ENCODE measurements at places on chromosomes 5 and 9. TPM values are rescaled to one million over a fixed set of nuclear protein-coding genes. Genes with fewer than 3 reads are reported as not detected.

Gene TAS2R1
- total RNA-seq, result not detected

Gene GTF2H2
- 41.8 TPM for total RNA-seq

Gene SPAG8
- total RNA-seq, result 0.80 TPM

Gene LECT2
- not detected for total RNA-seq

Gene G3BP1
- 408 TPM for total RNA-seq

Gene SLC2A6
- 60.1 TPM for total RNA-seq

Gene RANBP3L
- under 0.01 TPM for total RNA-seq

Gene KIF12
- 40.1 TPM for total RNA-seq

Gene TAF1L
- under 0.01 TPM for total RNA-seq

Gene GARIN3
- total RNA-seq, result not detected

Gene POLR3G
- total RNA-seq, result 10.8 TPM

Gene DMRT3
- total RNA-seq, result not detected

- peak; percentile 85 for DNase-seq
These were observed 41.9 kb downstream of the TNFAIP8 start for GRCh38 chr5:119397518-119398380.

- DNase-seq, result no peak
These were observed 795 bp downstream of the DAB2IP start for GRCh38 chr9:121652021-121652837.

DNA sequence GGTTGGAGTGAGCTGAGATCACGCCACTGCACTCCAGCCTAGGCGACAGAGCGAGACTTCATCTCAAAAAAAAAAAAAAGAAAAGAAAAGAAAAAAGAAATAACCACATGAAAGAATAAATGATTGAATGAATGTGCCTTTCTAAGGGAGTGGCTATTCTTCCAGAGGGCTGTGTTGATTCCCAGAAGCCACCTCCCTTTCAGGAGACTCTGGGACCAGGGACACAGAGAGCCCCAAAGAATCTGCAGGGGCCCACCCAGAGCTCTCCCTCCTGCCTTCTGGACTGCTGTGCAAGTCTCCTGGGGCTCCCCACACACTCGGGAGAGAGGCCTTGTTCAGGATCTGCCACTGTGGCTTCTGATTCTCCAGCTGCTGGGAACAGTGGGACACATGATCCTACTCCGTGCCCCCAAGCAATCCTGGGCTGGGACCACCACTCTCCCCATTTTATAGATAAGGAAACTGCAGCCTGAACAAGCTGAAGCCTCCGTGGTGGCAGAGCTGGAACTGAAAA is 23.6 kb downstream of the CAMK2A start:
- no peak for DNase-seq

GRCh38 chr9:89153232-89154017 is 25.2 kb downstream of the SHC3 start:
- DNase-seq, result peak; percentile 87

- DNase-seq, result peak; percentile 54
These were observed 25.3 kb upstream of the CXCL14 start for GRCh38 chr5:135604056-135604455.

DNA sequence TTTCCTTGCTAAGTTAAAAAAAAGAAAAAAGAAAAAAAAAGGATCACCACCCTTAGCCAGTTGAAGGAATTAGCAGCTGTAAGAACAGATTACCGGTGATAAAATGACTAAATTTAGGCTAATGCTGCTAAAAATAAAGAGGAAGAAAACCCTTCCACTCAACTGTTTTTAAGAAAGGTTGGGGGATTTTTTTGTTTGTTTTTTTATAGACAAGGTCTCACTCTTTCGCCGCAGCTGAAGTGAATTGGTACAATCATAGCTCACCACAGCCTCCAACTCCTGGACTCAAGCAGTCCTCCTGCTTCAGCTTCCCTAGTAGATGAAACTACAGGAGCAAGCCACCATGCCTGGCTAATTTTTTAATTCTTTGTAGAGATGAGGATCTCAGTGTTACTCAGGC is 101.7 kb downstream of the SNCAIP start:
- DNase-seq, result no peak

- no peak for DNase-seq
These were observed 8.8 kb upstream of the SNX2 start for GRCh38 chr5:122766130-122766529.

DNA sequence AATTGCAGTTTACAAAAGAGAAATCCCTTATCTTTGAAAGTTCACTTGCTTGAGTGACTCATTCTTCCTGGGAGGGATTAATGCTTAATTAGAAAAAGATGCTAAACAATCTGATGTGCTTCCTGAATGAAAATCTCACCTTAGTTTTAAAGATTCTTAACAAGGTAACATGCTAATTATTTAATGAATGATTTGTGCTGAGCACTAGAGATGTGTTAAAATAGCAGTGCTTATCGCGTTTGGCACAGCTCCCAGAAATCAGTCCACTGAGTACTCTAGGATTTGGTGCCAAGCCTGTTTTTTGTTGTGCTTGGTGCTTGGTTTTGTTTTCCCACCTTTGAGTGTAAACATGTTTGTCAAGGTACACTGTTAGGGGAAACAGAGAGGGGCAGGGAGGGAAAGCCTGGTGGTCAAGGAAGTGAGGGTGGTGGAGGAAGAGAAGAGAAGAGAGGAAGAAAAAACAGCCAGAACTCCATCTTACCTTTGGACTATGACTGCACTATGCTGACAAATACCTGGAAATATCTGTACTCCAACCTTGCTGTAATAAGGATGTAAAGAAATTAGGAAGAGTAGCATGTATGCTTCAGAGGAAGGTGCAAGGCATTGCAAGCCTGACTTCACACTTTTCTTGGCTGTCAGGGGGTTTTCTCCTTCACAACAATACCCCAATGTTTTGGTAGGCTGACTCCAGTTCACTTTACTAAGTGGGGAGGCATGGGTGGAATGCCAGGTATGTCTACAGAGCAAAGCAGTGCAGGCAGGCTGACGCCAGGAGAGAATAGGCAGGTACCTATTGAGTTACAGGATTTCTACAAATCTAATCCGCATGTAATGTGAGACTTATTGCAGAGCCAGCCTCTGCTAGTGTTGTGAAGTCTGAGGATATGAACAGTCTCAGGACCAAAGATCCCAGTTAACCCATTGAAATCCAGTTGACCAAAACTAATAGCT is 157.2 kb upstream of the ISL1 start:
- DNase-seq, result peak; percentile 29

- DNase-seq, result peak; percentile 47
These were observed 112.5 kb downstream of the HAPLN1 start for GRCh38 chr5:83608122-83608521.

GRCh38 chr5:156515121-156515520 is 188.2 kb downstream of the SGCD start:
- DNase-seq, result no peak

DNA sequence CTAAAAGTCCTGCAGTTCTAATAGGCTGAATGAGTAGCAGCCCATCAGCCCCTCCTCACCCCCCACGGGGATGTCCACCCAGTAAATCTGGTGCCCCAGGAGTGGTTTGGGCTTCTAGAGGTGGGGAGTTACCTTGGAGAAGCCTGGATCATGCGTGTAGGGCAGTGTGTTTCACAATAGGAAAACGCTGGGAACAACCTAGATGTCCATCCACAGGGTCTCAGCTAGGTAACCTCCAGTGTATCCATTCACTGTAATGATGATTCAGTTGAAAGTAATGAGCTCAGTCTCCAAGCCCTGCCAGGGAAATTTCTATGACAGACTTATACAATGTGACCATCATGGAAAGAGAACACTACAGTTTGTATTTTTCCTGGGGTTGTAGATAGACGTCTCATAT is 51.8 kb downstream of the NDST1 start:
- DNase-seq, result peak; percentile 68

GRCh38 chr9:72460342-72461312 is 60.8 kb upstream of the TMC1 start:
- peak; percentile 86 for DNase-seq

DNA sequence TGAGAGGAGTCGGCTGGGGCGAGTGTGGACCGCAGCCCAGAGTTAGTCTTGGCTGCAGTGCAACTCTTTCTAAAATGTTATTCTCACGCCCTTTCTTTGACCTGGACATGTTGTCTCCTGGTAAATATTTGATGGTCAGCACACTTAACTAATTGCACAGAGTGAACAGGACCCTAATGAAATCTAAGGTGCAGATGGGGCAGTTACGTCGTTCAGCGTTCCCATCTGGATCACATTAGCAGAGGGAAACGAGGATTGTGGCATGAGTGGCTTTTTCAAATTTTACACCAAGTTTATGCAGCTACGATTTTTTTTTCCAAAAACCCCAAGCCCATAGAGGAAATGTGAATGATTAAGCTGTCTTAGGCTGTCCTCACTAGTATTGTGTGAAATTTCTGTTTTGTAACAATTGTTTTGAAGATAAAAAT is 483 bp downstream of the C9orf85 start:
- no peak for DNase-seq

GRCh38 chr5:21709770-21710169 is 1143.4 kb downstream of the CDH12 start:
- DNase-seq, result no peak

DNA sequence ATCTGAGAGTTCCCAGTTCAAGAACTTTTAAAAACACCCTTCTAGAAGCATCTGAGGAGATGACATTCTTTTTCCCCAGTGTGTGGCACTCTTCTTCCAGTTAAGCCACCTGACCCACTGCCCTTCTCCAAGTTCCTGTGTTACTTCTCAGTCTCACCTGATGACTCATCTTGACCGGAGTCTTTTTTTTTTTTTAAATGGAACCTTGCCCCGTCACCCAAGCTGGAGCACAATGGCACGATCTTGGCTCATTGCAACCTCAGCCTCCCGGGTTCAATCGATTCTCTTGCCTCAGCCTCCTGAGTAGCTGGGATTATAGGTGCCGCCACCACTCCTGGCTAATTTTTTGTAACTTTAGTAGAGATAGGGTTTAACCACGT is 224.1 kb upstream of the DAB2 start:
- DNase-seq, result peak; percentile 91

DNA sequence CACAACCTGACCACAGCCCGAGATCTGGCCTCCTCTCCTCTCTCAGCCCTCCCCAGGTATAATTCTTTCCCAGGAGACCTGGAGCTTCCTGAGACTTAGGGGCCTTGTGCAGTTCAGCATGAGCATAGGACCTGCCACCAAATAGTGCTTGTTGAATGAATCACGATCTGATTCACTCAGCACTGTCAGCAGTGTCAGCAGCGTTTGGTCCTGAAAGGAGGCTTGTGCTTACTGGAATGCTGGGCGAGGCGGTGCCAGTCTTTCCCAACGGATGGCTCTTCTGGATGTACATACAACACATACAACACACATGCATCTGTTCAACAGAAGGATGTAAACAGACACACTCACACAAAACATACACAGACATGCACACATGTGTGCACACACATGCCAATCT is 173.3 kb downstream of the COL23A1 start:
- DNase-seq, result peak; percentile 47

DNA sequence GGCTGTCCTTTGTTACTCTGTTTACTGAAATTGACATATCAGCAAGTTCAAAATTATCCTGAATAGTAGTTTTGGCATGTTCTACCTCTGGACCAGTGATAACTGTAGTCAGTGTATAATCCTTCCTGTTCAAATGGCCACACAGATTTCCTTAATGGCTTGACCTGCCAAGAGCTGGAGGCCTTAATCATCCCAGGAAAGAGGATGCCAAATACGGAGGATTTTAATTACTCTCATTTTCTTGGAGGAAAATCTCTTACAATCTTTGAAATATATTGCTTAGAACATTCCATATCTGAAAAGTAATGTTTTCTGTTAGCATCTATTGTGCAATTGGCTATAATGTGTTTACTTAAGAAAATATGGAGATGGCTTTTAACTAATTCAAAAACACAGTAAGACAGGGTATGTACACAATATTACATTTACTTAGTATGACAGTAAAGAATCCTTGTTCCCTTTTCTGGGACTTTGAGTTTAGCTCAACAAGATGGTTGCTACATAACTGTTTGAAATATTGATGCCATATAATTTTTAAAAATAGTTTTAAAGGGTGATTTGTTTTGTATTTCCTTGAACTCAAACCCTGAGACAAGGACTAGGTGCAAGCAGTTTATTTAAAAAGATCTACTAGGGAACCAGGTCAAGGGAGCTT is 68.9 kb upstream of the SELENOP start:
- DNase-seq, result no peak

DNA sequence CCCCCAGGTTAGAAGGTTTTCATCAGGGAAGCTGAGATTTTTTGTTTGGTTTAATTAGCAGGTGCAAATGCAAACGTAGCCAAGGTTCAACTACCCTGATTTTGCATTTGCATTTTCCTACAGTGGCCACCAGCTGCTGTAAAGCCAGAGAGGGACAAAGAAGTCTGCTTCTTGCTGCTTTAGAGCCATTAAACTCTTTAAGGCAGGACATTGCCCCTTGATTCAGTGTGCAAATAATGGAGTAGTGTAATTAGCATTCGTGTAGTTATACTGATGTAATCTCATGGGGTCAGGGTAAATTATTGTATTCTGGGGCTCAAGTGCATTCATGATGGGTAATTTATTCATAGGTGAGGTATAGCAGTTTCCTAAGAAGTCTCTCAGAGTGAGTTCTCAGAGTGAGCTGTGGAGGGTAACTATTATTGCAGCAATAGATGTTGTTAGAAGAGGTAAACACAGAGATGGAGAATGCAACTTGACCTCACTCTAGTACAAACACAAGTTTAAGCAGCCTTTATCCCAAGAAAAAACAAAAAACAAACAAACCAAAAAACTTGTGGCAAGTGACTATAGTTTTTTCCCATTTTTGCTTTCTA is 526.5 kb downstream of the KIF4B start:
- DNase-seq, result no peak

DNA sequence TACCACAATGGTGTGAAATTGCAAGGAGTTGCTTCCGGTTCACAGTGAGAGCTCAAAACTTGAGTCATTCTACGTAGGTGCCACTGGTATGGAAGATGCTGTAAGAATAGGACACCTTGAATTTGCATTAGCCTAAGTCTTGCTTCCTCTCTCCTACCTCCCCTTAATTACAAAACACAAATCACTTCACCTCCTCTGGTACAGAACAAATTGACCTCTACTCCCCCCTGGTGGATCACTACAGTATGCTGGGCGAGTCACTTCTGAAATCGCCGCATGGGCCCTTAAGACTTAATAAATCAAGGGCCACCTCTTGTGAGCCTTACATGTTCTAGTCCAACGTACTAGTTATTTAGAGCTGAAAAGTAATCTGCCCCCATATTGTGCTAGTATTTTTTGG is 145.3 kb upstream of the SMARCA2 start:
- DNase-seq, result peak; percentile 2

GRCh38 chr9:88106492-88106891 is 31.8 kb downstream of the SPATA31C2 start:
- DNase-seq, result peak; percentile 57

DNA sequence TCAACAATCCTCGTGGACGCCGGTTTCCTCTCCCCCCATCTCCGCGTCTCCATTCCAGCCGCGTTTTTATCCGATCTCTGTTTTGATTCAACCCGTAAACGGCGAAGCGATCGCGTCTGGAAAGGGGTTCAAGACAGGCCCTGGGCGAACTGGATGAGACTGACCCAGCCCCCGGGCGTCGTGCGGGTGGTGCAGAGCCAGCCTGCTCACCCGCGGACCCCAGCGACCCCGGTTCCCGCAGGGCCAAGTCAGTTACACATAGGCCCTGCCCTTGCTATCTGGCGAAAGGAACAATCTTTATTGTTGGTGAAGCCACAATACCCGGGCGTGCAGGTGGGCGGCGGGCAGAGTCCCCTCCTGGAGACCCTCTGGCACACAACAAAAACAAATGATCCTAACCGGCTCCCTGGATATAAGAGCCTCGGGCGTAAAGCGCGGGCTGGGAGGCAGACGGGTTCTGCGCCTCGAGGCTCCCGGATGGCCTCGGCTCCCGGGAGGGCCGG is 1.8 kb downstream of the TLX3 start:
- no peak for DNase-seq

- DNase-seq, result no peak
These were observed 61.1 kb downstream of the OXCT1 start for GRCh38 chr5:41809128-41809527.

- peak; percentile 23 for DNase-seq
These were observed 9.9 kb downstream of the C9orf85 start for GRCh38 chr9:71921190-71921814.

All from renal cortical epithelial cell (primary cell).